ENCODE measurements at places on chromosomes 1 and 21. TPM values are rescaled to one million over a fixed set of nuclear protein-coding genes. Genes with fewer than 3 reads are reported as not detected.

The FMO5 gene
- 0.82 TPM for total RNA-seq

The ZCCHC17 gene
- total RNA-seq = 27.3 TPM

The NDUFV3 gene
- 18.2 TPM for total RNA-seq

The PHLDA3 gene
- total RNA-seq = 10.7 TPM

The MRAP gene
- not detected for total RNA-seq

The GNG4 gene
- 13.9 TPM for total RNA-seq

The ARTN gene
- total RNA-seq = 3.0 TPM

The TMPRSS15 gene
- total RNA-seq = not detected

The SERPINC1 gene
- total RNA-seq = 0.30 TPM

The HRNR gene
- not detected for total RNA-seq

The FAM229A gene
- 9.2 TPM for total RNA-seq

The CD48 gene
- total RNA-seq = 220 TPM

The PTAFR gene
- 0.12 TPM for total RNA-seq

The CA14 gene
- total RNA-seq = not detected

The SPRR5 gene
- total RNA-seq = not detected

The PHACTR4 gene
- total RNA-seq = 29.7 TPM

GRCh38 chr1:54975356-54976108 lies 4.9 kb upstream of the TMEM61 start:
- no peak for DNase-seq

DNA sequence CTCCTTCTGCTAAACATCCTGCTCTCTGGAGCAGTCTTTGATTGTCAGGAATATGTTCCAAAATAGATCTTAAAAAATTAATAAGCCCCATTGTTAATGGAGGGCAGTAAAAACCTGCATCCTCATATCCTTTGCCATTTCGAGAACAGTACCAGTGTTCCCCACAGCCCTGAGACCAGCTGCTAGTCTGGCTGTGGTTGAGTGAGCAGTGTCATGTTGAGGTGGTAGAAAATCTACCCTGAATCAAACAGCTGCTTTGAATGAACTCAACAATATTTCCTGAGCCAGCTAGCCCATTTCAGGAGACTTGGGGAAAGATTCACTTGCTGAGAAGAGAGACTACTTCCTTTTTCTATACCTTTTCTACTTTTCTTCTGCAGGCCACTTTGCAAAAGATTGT lies 24.4 kb downstream of the FABP3 start:
- DNase-seq = no peak

DNA sequence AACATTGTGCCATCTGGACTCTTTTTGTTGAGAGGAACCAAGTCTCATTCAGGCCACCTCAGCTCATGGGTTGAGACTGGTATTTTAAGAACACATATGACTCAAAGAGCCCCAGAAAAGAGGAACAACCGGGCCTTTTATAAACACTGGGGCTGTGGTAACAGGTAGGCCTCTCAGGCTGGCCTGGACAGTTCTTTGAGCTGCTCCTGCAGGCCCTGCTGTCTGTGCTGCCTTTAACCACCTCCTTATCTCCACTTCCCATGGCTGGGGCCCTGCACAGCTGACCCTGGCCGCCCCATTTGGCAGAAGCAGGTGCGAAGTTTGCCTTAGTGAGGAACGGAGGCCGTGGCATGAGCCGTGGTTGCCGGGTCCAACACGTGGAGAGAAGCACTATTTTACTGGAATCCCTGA lies 163.3 kb downstream of the RHOU start:
- DNase-seq = no peak

- DNase-seq = no peak
These were observed 2.2 kb upstream of the FBLIM1 start for GRCh38 chr1:15756143-15757015.

DNA sequence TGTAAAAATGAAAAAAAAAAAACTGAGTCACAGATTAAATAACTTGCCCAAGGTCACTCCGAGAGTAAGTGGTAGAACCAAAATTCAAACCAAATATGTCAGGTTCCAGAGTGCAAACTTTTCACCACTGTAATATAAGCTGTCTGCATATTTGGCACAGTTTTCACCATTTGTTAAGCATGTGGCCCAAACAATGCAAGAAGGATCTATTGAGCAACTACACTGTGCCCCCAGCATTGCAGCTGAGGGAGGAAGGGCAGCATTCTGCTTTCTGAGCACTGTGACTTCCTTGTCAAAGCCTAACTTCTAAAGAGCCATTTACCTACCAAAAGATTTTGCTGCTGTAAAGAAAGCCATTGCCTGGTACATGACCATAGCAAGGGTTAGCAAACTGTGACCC lies 133.4 kb downstream of the SYT2 start:
- no peak for DNase-seq

GRCh38 chr1:191662746-191663145 lies 495.5 kb upstream of the RGS18 start:
- no peak for DNase-seq

GRCh38 chr21:42176859-42177258 lies 42.1 kb upstream of the ABCG1 start:
- DNase-seq = no peak

- no peak for DNase-seq
These were observed 101.4 kb downstream of the BEND5 start for GRCh38 chr1:48675251-48675650.

DNA sequence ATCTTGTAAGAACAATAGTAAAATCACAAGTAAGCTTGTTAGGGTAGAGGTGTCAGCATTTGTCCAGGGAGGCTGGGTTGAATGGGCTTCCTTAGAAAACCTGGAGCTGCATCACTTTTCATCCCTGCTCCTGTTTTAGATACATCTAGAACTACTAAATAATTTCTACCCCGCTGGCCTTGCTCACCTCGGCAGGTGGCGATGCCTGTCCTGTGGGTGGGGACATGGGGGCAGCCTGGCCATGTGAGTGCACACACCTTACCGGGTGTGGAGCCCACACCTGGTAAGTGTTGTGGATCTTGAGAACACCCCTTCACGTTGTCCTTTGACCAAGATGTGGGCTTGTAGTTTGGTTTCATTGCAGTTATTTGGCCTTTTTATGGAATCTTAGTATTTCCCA lies 29.7 kb downstream of the URB2 start:
- DNase-seq = no peak

DNA sequence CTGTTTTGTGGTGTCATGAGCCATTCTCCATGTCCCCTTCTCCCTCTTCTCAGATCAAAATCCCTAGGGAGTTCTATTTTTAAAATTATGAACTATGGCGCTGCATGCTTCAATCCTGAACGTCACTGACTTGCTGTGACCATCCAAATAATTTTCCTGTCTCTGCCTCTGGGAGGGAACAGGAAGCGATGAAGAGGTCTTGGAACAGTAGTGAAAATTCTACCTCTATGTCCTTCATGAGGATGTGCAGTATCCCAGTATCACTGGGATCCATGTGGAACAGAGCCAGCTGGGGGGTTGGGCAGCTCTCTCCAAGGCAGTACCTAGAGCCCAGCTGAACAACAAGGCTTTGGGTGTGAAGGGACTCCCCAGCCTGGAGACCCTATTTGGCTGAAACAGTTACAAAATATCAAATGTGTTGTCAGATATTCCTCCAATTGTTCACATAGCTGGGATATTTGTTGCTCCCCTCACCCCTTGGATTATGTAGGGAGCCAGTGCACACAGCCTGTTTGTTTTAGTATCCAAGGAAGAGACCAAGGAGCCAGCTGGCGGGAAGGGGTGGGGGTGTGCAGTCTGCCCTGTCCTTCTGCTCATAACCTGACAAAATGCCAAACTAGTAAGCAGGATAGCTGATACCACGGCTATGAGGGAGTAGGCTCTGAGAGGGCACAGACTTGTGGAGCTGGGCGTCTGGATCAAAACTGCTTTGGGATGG lies 7.6 kb downstream of the DCLRE1B start:
- no peak for DNase-seq

DNA sequence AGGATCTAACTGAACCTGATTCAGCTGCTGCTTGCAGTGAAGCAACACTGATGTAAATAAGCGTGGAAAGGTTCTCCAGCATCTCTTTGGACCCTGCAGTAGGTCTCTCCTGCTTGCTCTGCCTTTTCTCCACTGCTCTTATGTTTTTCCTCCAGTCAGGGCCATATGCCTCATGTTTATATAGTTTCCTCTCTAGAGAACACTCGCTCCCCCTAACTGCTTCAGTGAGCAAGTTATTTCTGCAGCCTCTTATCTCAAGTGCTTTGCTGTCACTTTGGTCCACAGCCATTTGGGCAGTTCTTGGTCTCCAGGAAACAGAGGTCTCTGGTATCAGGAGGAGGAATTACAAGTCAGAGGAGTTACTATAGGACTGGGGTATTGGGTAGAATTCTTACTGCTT lies 5.3 kb downstream of the PRUNE1 start:
- DNase-seq = no peak

DNA sequence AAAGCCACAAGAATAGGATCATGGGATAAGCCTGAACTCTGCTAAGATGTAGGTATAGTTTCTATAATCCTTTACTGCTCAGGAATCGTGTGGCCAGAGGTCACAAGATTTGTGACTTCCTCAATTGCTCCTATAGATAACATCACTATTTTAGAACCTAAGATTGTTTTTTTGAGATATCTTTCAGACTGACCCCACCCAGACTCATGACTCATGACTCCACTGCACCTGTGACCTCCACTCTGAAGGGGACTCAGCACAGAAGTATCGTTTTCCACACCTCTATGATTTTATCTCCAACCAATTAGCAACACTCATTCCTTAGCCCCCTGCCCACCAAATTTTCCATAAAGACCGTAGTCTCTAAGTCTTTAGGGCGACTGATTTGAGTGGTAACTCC lies 124.5 kb upstream of the KCNK1 start:
- DNase-seq = no peak

DNA sequence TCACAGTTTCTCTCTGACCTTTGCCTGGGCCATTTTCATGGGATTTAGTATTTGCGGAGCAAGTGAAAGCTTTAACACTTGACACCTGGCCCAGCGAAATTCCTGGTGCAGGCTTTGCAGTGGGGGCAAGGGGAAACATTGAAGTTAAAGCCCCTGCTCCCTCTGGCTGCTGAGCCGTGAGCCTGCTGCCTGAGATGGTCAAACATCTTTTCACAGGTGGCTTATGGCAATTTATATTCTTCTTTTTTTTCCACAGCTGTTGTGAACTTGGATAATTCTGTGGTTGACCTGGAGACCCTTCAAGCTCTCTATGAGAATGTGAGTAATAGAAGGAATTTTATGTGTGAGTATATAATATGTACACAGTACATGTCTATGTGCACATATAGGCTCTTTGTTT lies 202.9 kb downstream of the FMN2 start:
- no peak for DNase-seq

DNA sequence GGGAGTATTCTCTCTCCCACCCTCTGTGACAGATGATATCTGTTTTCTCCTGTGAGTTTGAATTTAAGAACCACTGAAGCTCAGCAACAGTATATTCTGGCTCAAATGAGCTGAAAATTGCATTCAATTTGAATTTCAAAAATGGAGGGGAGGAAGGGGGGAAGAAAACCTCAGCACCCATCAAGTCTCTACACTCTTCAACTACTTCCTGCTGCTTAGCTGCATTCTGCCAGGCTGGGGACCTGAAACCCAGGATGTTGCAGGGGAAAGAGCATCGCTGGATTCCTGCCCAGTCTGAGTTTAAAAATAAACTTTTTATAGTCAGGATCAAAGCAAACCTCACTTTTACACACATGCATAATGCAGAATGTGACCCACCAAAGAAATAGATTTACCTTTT lies 214.3 kb upstream of the ESRRG start:
- no peak for DNase-seq

DNA sequence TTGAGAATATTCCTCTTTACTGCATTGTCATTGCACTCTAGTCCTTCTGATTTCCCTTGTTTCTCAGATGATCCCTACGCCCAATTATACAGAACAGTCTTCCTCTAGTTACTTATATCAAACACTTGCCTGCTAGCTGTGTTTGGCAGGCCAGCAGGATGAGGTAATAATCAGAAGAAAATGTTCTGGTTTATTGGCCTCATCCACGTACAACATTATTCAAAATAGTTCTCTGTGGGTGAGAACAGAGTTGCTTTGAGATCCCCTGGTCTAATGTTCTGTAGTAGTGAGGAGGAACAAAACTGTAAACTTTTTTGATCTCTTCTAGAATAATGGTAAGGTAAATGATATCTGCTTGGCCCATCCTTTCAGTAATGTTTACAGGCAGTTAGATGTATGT lies 22.3 kb upstream of the C1orf105 start:
- no peak for DNase-seq

- no peak for DNase-seq
These were observed 24.9 kb downstream of the ETNK2 start for GRCh38 chr1:204126956-204127355.

DNA sequence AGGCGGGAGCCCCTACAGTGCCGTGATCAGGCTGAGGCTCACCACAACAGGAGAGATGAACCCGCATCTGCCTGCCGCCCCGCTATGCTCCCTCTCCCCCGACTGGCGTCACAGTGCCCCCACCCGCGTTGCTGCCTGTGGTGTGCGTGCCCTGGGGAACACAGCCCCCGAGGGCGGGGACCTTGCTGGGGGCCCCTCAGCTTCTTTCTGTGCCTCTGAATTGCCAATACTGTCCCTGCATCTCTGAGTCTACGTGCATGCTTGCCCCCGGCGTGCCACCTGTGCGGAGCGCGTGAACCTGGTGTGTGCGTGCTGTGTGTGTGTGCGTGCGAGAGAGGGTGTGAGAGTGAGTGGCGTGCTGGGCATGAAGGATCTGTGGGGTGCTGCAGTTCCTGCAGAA lies 10.3 kb downstream of the PARS2 start:
- no peak for DNase-seq

- no peak for DNase-seq
These were observed 32.0 kb downstream of the S100B start for GRCh38 chr21:46572850-46573249.

DNA sequence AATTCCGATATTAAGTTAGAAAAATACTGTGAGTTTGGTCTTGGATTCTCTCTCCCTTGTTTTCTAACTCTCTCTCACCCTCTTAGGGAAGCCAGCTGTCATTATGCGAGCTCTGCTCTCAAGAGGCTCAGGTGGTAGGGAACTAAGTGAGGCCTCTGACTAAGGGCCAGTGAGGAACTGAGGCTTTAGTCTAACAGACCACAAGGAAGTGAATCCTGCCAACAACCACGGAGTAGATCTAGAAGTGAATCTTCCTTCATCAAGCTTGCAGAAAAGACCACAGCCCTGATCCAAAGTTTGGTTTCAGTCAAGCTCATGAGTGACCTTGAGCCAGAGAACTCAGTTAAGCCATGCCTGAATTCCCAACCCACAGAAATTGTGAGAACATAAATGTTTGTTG lies 180.1 kb upstream of the PRMT6 start:
- no peak for DNase-seq

GRCh38 chr1:200880212-200880611 lies 7.4 kb downstream of the GPR25 start:
- peak; percentile 59 for DNase-seq

GRCh38 chr1:223250632-223251015 lies 107.6 kb upstream of the TLR5 start:
- no peak for DNase-seq

- no peak for DNase-seq
These were observed 47.4 kb upstream of the MTF2 start for GRCh38 chr1:93031711-93032110.

Measured in activated T-cell treated with anti-CD3 and anti-CD28 coated beads, Interleukin-2, amount 50 U/mL, for 72 hours (primary cell).